ENCODE measurements at places on chromosomes 2 and 18.

DNA sequence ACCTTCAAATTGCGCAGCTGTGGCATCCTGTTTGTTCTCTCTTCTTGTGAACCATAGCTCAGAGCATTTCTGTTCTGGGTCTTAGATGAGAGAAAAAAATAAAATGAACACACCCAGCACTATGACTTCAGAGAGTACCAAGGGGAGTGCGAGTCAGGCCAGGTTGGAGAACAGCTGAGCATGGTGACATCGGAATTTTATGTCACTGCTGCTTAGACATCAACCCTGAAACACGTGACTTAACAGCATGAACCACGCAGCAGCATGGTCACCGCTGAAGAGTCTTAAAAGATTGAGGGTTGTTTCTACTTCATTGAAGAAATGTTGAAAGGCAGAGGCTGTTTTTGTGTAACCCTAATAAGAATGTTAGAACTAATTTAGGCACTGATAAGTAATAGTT lies 288.8 kb upstream of the SOX11 start:
- no peak for DNase-seq

DNA sequence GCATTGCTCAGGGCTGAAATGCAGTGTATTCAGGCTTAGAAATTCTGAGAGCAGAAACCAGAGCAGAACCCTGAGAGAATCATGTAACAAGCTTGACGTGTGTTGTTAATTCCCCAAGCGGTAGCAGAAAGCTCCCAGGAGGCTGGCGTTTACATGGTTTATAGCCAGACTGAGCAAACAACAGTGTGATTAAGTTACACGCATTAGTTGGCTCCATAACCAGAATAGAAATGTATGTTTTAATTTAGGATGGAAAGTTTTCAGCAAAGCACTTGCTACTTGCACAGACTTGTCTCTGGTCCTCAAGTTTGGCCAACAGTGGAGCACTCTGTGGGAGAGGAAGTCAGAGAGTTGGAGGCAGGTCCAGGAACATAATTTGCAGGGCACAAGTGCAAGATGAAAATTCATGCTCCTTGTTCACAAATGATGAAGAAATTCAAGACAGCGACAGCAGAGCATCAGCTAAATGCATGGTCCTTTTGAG lies 69.3 kb downstream of the MAPK4 start:
- DNase-seq: no peak

GRCh38 chr2:152093464-152093863 lies 5.4 kb downstream of the CACNB4 start:
- no peak for DNase-seq

DNA sequence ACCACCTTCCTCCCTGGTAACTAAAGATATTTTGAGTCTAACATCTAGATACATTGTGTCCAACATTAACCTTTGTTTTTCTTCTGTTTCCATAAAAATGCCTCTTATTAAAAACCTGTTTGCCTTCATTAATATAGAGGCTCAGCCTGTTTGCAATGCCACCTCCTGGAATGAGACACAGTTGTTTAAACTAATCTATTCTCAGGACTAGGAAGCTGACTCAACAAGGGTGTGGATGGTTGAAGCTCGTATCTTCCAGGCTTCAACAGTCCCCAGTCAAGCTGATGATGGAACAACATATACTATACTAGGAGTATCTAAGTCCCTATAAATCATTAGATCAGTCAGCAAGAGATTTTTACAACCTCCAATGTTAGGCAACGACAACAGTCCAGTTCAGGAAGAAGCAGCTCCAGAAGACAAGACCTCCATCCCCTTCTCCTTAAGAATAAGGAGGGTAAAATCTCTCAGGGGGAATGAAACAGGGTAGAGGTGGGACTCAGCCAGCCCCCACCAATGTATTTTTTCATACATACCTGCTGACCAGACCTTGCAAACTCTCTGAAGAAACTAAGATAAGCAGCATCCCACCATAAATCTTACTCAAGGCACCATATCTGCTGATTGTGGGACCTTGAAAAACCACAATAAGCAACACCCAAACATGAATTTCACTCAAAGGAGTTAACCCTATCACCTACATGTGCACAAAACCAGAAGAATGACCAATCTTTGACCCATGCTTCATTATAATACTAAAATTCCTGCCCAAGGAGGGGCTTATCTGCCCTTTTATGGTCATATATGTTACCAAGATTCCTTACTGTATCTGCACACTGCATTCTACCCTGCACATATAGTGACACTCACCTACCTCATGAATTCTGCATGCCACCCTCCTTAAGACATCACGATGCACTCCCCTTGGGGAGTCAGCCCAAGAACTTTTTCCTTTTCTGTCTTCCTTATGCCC lies 21.4 kb downstream of the ZNF24 start:
- DNase-seq: no peak

GRCh38 chr2:145029873-145030272 lies 510.0 kb upstream of the ZEB2 start:
- no peak for DNase-seq

DNA sequence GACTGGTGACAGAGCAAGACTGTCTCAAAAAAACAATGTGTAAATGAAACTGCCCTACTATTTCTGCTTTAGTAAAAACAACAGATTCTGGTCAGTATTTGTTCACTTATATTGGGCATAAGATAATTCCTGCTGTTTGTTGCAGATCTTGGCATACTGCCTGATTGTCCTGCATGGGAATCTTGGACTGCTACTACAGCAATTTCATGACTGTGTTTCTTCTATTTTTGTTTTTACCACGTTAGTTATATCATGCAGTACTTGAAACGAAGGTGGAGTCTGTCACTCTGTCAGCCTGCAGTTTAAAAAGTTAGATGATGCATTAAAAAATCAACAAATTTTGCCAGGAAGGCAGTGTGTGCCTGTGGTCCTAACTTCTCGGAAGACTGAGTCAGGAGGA lies 14.2 kb upstream of the CLASP1 start:
- no peak for DNase-seq

GRCh38 chr2:167582619-167583018 lies 664.8 kb downstream of the STK39 start:
- no peak for DNase-seq

- no peak for DNase-seq
Observed at GRCh38 chr18:30440351-30440750, 602.2 kb downstream of the DSC3 start.

DNA sequence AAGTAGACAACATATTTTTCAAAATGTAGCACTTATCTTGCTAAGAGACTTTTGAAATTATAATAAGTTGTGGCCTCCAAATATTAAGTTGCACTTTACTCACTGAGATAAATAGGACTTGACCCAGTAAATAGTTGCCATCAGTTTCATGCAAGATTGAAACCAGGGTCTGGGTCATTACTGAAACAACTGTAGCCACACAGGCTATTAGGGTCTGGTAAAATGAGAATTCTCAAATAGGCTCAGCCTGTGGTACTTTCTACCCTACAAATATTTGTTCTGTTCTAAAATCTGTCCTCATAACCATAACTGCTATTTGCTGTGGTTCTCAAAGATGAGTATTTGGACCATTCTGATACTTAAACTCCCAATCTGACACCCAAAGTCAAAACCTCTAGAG lies 115.4 kb upstream of the STK17B start:
- DNase-seq: no peak
